ENCODE measurements at places on chromosomes 6 and 20.

DNA sequence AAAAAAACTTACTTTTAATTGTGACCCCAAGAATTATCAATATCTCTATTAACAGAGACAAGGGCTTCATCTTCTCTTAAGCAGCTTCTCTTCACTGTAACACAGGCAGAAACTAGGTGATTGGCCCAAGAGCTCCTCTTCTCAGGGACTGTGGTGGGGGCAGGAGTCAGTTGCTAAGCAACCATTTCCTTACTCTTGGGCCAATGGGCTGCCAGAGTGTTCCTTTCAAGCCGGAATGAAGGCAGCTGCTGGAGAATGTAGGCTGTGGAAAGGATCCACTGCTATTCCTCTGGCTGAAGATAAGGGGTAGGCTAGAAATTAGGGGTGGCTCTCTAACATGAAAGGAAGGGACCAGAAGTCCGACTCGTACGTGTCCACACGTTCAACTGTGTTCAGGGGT is at the start of gene SEL1L2:
TSS of gene SEL1L2 (minus strand) at position 150 of the 400 bp plus-strand sequence. CDS start at position 70, 80 bp downstream.
- DNase-seq = no peak

DNA sequence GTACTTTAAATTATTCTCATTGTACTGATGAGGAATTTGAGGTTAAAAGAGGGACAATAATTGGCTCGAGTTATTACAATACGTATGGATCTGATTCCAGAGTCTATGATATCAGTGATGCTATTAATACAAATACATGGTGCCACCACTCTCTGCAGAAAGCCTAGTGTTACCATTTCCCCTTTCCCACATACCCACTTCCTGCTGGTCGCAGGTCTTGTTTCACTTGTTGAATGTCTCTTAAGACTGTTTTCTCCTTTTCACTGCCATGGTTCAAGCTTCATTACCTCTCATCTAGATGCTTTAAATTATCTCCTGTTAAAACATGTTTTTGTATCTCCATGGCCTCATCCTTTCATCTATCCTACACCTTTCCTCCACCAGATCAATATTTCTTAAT is 62.0 kb downstream of the FHL5 start:
- no peak for DNase-seq

- no peak for DNase-seq
Measured at GRCh38 chr20:24955045-24955444, 6.0 kb downstream of the CST7 start.

DNA sequence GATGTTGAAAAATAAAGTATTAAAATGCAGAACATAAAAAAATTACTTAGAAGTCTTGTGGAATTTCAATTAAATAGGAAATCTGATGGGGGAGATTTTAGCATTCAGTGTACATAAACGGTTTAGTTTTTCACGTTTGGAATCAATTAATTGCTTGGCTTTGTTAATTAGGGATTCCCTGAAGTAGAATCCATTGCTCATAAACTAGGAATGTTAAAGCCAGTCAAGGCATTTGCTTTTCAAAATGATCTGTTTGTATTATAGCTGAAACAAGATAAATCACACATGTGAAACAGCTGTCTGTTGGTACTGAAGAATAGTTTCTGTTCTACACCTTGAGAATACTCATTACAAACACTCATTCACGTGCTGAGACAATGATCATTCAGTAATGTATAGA is 297.9 kb downstream of the TBC1D7 start:
- no peak for DNase-seq

- DNase-seq = peak; percentile 70
Measured at GRCh38 chr20:63403403-63404105, 42.4 kb upstream of the CHRNA4 start.

DNA sequence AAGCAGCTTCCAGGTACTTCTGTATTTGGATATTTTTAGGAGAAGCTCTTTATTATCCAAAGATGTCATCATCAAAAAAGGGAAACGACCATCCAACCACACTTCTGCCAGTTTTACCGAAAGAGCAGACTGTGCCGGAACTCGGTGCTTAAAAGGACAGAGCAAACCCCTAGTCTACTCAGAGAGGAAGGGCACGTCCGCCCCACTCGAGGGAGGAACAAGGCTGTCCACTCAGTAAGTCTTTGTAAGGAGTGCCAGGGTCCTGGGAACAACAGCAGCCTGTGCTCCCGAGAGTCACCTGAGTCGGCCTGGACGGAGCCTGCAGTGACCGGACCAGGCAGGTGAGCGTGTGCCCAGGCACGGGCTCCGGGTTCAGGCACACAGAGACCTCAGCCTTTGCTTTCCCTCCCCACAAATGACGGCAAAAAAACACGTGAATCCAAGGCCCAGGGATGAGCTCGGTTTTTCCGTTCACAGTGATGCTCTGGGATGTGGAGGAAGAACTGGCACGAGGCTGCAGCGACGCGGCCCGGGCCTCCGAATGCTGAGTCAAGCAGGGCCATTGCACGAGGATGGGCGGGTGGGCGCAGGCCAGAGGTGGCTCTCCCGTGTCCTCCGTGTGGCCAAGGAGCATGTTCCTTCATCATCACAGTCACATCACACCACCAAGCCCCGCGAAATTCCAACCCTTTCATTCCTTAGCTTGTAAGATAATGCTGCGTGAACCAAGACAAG is 17.4 kb upstream of the SLCO4A1 start:
- no peak for DNase-seq

DNA sequence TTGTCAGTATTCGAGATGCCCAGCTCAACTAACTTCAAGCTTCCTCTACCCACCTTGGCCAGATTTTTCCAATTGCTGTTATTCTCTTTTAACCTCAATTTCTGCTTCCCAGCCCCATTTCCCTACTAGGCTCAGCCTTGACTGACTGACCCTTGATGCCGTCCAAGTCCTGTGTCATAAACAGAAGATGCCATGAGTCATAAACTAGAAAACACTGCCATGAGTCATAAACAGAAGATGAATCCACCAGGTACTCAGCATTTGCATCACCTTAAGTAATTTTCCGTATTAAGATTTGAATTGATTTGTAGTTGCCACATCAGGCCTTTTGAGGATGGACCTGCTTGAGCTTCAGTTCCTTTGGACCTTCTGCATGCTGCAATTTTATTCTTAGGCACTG is 123.8 kb downstream of the FAM83B start:
- no peak for DNase-seq

- no peak for DNase-seq
Measured at GRCh38 chr20:62788607-62789006, 7.7 kb upstream of the MRGBP start.

DNA sequence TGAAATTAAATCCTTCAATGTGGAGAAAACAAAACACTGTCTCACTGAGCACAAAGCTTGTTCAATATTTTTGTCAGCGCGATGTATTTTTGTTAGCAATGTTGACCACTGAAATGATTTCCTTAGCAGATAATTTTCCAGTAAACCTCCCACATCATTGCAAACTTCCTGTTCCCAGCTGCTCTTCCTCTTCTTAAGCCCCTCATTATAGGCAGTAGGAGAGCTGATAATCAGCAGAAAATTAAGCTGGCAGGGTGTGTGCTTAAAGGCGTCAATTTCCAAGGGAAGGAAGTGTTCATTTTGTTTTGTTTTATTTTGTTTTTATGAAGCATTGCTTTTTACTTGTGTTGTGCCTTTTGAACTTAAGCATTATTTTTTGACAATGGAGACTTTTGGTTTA is 29.1 kb upstream of the TMEM14A start:
- no peak for DNase-seq

GRCh38 chr6:93916716-93917115 is 497.4 kb upstream of the EPHA7 start:
- DNase-seq = no peak

DNA sequence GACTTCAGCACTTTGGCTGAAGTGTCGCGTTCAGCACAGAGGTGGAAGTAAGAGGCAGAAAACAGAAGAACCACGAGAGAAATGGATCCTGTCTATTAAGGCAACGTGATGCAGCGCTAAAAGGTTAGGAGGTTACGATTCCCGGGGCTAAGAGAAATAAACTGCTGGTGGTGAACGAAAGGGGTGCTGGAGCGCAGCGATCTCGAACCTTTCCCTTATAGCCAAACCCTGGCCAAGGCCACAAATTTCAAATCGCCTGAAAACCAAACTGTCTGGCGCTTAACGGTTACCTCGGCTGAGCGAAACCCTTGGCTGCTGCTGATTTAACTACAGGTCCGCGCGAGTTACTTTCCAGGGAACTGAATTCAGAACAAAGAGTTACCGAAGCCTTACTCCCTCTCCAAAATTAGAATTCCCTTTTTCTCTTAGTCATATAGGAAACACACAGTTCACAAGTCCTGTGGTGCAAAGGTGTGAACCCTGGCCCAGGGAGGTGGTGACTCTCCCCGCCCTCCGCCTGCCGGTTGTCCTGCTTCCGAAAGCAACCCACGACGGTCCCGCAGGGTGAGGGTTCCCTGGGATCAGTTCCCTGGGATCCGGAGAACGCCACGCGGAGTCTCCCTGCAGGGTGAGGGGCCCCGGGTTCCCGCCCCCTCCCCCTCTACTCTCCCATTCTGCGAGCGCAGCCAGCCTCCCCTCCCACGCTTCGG is 1.3 kb upstream of the SLC35D3 start:
- no peak for DNase-seq

DNA sequence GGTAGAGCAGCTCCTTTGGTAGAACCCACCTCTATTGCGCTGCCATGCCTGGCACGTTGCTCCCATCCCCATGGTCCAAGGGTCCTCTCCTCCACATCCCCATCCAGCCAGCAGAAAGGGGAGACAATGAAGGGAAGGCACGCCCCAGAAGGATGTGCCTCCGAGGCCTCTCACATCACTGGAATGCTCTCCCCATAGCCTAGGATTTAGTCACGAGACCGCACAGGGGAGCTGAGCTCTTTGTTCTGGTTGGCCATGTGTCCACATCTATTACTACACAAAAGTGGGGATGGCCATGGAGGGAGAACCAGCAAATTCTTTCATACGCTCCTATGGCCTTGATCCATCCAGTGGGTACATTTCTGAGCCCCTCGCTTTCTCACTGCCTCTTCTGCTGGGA is 60.5 kb upstream of the SALL4 start:
- no peak for DNase-seq

DNA sequence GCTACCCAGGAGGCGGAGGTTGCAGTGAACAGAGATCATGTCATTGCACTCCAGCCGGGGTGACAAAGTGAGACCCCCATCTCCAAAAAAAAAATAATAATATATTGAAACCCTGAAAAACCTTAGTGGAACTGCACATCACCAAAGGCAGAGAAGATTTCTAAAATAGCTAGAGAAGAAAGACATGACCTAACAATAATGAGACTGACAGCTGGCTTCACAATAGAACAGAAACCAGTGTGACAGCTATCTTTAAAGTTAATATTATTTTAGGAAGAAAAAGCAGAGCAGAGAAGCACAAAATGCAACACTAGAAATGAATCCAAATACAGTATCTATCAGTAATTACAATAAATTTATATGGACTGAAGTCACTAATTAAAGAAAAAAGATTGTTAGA is 67.1 kb upstream of the FLRT3 start:
- no peak for DNase-seq

GRCh38 chr20:52150440-52151258 is 40.9 kb downstream of the ZFP64 start:
- no peak for DNase-seq

- no peak for DNase-seq
Measured at GRCh38 chr6:119735530-119735929, 386.0 kb upstream of the MAN1A1 start.

GRCh38 chr20:18003897-18004296 is 35.1 kb downstream of the MGME1 start:
- DNase-seq = no peak

GRCh38 chr6:127576874-127577273 is at the start of gene C6orf58:
TSS of gene C6orf58 (plus strand) at chr6:127577174. CDS start at chr6:127577186, 12 bp downstream.
- no peak for DNase-seq

DNA sequence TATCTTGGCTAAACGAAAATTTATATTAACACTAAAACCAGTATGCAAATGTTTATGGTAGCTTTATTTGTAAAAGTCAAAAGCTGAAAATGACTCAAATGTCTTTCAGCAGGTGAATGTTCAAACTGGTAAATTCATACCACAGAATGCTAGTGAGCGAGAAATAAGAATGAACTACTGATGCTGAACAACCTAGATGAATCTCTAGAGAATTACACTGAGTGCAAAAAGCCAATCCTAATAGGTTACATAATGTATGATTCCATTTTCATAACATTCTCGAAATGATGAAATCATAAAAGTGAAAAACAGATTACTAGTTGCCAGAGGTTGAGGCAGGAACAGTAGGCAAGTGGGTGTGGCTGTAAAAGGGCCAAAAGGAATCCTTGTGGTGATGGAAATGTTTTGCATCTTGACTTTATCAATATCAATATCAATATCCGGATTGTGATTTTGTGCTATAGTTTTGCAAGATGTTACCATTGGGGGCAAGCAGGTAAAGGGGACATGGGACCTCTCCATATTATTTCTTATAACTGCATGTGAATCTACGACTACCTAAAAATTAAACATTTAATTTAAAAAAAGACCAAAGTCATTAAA is 26.1 kb downstream of the ZNF311 start:
- no peak for DNase-seq

- no peak for DNase-seq
Measured at GRCh38 chr6:25239059-25239458, 40.1 kb upstream of the CARMIL1 start.

GRCh38 chr6:69843189-69843588 is 23.2 kb upstream of the COL19A1 start:
- DNase-seq = no peak

GRCh38 chr6:12222405-12223366 is 67.5 kb upstream of the EDN1 start:
- no peak for DNase-seq

GRCh38 chr6:85614780-85615179 is 21.1 kb upstream of the SNX14 start:
- no peak for DNase-seq

DNA sequence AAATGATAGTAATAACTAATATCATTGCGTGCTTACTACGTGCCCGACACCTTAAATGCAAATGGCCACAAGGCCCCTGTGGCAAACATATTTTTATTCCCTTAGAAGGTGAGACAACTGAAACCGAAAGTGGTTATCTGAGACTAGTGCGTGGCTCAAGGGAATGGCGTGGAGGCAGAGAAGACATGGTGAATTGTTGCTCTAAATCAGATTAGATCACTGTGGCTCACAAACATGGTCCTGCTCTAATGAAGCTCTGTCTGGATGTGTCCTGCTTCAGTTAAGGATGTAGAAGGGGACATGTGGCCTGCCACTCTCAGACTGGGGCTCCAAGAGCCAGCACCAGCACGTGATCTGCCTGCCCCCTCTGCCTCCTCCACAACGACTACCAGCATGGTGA is 124.2 kb upstream of the GMDS start:
- DNase-seq = no peak

- peak; percentile 74 for DNase-seq
Measured at GRCh38 chr20:49446808-49447207, 35.7 kb downstream of the KCNB1 start.
